Fibroblast of skin of right quadriceps (primary cell): ENCODE measurements at places on chromosomes 3 and 15.
A peak's percentile ranks its signal among the peaks of the same experiment; 100 is the strongest.

DNA sequence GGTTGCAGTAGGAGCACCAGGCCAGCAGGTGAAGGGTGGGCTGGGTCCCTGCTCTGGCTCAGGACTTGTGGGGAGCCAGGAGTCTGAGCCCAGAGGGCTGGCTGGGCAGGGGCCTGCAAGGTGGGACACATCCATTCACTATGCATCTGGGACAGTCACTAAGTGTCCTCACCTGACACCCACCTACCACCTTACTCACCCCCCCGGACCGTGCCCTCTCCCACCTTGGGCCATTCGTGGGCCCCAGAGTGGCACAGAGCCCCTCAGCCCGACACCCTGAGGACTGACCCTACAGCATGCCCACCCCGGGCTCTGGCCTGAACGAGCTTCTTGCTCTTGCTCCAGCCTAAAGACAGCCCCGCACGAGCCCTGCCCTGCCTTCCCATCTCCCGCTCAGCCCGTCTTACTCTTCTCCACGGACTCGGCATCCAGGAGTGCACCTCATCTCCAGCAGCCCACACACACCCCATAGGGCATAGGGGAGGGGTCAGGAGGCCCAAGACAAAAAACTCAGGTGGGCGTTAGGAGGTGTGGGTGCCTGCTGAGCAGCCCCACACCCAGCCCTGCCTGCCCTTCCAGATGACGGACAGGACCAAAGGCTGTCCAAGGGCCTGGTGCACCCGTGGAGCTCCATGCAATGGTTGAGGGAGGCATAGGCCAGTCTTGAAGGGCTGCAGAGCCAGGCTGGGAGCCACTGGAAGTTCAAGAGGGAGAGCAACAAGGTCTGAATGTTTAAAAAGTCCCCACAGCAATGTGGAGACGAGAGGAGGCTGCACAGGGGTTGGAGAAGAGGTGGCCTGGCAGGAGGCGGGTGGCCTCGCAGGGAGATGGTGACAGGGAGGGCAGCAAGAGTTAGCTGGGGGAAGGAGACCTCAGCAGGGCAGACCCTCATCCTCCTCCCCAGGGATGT lies 27.0 kb downstream of the PTH1R start:
- DNase-seq, result no peak

GRCh38 chr3:121976727-121977126 lies 45.3 kb downstream of the ILDR1 start:
- DNase-seq, result no peak

DNA sequence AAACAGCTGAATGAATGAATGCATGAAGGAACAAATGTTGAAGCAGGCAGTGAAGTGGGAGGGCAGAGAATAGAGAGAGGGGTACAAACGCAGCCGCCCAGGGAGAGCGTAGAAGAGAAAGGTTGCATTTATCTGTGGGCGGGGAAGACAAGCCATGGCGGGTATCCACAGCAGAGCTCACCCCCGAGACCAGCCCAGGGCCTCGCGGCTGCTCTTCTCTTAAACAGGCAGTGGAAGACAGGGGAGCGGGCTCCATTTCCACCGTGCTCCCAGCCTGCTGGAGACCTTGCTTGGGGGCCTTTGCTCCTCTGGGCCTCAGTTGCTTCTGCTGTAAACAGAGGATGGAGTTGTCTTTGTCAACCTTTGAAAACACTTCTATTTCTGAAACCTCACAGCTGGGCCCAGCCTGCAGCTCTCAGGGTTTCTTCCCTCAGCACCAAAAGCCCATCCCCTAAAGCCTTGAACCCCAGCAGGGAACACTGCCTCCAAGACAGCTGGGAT lies 259.5 kb downstream of the UACA start:
- DNase-seq, result no peak

DNA sequence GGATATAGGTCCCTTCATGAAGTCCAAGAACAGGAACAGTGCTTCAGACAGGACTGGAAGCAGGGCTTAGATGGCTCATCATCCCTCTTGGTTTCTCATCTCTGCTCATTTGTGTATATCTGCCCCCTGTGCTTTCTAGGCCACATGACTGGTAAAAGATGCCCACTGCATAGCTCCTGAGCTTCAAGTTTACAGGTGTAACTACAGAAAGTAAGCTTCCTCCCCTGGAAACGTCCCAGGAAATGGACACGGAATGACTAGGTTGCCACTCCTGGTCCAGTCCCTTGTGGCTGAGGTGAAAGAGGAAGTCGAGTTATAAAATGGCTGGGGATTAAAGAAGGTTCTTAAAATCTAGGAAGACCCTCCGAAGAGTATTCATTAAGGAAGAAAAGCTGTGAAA lies 32.5 kb downstream of the MYO5A start:
- no peak for DNase-seq

DNA sequence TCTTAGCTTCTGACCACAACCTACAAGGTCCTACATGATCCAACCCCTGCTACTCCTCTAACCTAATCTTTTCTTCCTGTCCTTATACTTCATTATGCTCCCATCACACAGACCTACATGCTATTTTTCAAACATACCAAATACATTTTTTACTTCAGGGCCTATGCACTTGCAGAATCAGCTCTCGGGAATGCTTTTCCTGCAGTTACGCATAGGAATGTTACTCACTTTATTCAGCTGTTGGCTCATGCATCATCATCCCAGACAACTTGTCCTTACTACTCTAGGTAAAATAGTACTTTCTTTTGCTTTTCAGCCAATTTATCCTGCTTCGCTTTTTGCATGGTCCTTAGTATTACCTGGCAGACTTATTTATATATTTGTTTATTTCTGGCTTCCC lies 105.6 kb downstream of the OXSM start:
- DNase-seq, result peak; percentile 75

GRCh38 chr15:40899536-40900207 lies 5.4 kb downstream of the VPS18 start:
- DNase-seq, result no peak

GRCh38 chr3:71371282-71371681 lies 212.2 kb downstream of the FOXP1 start:
- no peak for DNase-seq

GRCh38 chr3:13425689-13426088 lies 5.6 kb upstream of the NUP210 start:
- no peak for DNase-seq

DNA sequence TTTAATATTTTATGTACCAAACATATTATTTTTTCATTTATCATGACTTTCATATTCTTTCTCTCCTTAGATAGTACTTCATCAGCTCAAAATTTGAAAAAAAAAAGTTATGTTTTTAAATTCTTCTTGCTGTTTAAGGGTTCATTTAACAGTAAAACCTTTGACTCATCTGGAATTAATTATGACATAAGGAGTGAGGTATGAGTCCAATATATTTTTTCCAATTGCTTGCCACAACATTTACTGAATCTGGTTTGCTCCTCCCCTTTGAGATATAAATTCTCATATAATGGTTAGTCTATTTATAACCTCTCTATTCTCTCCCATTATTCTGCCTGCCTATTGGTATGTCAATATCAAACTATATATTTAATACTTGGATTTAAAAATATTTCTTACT lies 387.8 kb downstream of the TUSC7 start:
- peak; percentile 80 for DNase-seq

- peak; percentile 50 for DNase-seq
Observed at GRCh38 chr15:101689901-101690300, 34.4 kb downstream of the TARS3 start.

DNA sequence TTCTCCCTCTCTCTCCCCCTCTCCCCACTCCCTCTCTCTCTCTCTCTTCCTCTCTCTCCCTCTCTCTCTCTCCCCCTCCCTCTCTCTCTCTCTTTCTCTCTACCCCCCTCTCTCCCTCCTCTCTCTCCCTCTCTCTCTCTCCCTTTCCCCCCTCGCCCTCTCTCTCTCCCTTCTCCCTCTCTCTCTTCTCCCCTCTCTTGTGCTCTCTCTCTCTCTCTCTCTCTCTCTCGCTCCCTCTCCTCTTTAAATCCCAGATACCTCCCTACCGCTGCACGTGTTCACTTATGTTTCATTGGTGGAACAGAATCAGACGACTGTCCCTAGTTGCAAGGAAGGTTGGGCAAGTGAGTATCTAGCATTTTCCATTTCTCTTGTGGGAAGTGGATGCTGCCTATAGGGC lies 166.5 kb downstream of the EBLN2 start:
- no peak for DNase-seq

DNA sequence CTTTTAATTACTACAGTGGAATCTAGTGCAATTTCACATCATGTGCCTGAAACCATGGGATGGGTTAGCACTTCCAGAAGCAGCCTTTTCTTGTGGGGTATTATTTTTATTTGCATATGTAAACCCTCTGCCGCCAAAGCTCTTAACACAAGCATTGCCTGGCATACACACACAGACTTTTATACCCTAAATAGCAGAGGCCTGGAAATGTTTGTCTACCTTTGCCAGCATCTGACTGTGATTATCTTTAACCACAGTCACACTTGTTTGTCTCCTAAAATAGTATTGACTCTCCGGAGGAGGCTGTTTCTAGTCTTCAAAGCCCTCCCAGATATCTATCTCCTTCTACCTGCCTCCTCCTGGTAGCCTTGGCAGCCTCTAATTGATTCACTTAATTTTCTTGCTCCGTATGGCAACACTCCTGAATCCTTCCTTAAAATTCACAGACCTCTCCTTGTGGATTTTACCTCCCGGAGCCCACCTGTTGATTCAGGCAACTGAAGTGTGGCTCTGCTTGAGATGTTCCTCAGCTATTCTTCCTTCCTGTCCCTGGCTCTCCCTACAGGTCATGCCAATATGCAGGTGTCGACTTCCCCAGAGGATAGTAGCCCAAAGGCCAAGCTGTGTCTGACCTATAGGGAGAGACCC lies 127.1 kb upstream of the UMPS start:
- DNase-seq, result no peak

DNA sequence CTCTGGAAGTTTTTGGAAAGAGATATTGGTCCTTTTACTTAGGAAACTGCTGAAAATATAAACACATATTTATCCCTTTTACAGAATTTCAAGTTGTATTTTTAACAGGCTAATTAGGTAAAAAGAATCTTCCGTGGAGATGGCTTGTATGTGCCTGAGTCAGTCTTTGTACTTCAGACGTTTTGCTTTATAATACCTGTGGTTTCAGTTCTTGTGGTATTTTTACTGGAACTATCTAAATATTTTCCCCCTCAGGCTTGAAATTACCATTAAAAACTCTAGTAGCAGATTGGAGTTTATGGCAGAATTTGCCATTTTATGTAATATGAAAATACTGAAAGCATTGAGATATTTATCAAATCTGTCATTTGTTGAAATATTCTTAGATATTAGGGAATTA lies 151.6 kb upstream of the CGNL1 start:
- DNase-seq, result peak; percentile 68

GRCh38 chr3:99607151-99607550 lies 31.2 kb upstream of the COL8A1 start:
- no peak for DNase-seq

- DNase-seq, result no peak
Observed at GRCh38 chr3:39220407-39221140, 28.2 kb upstream of the XIRP1 start.

DNA sequence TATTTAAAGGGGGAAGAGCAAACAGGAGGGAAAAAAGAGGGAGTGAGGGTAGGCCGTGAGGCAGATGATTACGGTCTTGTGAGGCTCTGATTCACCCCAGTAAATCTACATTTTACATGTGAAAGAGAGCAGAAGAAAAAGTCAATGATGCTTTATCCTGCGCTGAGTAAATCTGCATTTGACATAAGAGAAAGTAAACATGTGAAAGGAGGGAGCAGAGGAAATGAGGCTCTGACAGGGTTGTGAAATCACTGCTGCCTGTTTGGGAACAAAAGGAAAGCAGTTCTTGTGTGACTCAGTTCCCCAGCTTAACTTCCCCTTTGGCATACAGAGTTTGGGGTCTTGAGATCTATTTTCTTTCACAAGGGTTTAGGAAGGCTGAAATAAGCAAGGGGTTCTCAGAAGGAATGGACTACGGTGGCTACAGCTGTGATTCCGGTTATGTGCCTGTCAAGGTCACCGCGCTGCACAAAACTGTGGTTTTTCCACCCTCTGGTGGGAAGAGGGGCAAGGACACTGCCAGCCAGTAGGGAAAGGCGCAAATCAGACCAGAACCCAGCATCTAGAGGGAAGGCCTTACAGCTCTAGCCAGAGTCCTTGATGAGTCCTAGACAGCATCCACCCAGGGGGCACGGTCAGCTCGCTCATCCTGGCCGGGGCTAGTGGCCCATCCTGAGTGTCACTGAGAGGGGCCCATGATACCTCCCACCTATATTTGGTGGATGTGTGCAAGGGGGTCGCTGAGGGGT lies 18.9 kb upstream of the HCN4 start:
- peak; percentile 25 for DNase-seq

GRCh38 chr3:66625505-66626216 lies 124.8 kb upstream of the LRIG1 start:
- peak; percentile 58 for DNase-seq

DNA sequence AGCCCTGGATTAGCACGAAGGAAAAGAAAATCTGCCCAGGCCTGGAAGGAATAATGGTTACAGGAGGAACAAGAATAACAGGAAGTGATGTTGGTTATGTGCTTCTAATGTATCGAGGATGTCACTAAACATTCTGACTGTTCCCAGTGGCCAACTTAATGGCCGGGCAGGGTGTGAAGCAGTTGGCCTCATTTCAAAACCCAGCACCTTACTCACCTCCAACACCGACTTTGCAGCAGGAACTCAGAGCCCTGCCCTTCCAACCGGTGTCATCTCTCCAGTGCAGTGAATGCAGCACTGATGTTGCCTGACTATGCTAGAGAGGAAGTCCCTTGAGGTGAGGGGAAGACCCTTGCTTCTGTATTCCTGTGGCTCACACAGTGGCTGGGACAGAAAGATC lies 162.4 kb upstream of the LRTM1 start:
- DNase-seq, result no peak

DNA sequence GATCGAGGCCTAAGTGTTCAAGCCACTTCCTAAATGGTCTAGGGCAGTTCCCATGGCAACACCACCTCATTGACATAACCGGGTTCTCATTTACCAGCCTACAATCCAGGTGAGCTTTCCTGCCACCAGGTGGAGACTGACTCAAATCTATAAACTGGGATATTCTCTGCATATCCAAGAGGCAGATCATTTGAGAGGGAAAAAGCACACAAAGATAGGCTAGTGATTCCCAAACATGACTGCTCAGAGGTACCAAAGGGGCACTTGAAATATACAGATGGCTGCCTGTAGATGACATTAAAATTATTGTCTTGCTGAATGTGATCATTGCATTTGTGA lies 141.3 kb upstream of the PROK2 start:
- DNase-seq, result peak; percentile 16
